ENCODE measurements at places on chromosomes 3 and 15.

GRCh38 chr3:128215800-128216495, 62.7 kb downstream of the EEFSEC start:
- DNase-seq = no peak

DNA sequence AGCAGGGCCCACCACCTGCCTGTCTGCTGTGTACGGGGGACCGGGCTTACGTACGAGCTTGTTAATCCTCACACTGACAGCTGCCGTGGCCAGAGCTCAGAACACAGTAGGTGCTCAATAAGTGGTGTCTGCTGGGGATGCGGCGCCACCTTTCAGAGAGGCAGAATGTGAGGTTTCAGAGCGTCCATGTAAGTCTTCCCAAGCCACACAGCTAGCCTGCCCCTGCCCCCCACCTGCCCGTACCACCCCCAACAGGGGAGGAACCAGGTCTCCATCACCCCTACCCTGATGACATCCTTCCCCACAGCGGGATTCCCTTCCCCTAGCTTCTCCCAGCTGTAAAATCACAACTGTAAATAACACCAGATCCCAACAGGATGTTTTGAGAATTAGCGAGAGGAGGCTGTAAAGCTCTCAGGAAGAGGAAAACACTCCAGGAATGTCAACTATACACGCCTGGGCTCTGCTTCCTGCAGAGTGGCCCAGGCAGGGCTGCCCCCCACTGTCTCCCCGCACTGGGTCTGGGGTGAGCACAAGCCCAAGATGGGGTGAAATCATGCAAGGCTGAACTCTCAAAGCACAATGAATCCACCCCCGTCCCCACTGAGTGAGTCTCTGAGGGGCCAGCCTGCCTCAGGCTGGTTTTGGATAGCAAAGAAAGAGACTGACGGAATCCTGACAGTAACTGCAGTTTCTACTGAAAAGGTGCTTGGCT, 250.1 kb upstream of the LYSMD4 start:
- no peak for DNase-seq

DNA sequence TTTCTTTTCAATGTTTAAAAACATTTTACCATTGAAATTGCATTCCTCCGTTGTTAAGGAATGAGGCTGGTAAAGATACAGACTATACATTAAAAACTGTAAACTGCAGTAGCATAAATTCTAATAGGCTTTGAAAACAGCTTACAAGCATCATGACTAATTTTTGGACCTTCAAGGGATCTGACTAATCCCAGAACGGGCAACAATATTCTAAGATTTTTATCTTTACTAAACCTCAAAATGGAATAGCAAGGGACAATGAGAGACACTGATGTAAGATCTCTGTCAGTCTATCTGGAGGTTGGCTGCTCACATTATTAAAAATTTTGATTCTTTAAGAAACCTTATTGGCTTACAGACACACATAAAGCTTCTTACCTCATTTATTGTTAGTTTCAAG, 74.7 kb downstream of the BTD start:
- DNase-seq = no peak

DNA sequence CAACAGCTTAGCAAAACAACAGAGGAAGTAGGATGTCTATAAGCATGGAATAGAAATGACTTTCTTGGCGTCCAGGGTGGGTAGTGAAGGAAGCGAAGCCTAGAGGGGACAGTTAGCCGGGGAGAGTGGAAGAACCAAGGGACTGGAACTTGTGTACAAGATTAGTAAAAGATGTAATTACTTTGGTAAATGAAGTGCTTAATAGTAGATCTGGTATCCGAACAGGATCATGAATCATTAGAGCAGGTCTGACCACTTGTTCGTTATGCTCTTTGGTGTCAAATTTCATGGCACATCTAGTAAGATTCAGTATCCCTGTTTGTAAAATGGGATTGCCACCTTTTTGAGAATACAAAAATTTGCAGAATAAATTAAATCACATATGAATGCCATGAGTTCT, 112.5 kb upstream of the MLF1 start:
- DNase-seq = no peak

- no peak for DNase-seq
Observed at GRCh38 chr3:187783098-187783497, 37.8 kb upstream of the BCL6 start.

DNA sequence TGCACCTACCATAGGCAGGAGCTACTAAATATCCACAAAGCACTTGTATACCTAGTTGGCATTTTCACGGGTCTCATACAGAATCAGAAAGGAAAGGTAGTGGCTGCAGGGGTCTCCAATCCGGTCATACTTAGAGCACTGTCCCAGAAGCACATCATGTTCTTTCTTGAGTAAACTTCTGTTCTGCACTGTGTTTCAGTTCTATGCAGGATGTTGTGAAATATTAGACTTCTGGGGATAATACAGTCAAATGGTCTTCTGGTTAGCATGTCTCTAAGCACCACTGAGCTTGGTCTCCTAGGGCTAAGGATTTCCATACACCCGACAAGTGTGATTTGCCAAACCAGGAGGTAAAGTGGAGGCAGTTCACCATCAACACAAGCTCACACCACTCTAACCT, 27.9 kb downstream of the MINDY4B start:
- no peak for DNase-seq

DNA sequence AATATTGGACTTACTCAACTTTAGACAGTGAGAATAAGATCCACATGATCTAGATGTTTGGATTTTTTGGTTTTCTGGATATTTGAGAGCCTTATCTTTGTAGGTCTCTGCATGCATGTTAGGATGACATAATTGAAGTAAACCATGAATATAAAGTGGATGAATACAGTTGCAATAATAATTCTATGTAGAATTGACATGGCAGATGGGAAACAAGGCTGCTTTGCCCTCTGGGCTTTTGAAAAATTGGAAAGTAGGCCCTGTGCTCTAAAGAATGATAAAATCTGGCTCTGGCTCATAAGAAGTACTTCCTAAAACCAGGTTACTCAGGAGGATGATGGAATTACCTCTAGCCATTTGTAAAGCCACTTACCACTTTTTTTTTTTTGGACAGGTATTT, 86.9 kb downstream of the ZNF609 start:
- no peak for DNase-seq

- DNase-seq = no peak
Observed at GRCh38 chr3:176075491-176075890, 1121.8 kb downstream of the TBL1XR1 start.

- DNase-seq = no peak
Observed at GRCh38 chr3:66665021-66665695, 164.3 kb upstream of the LRIG1 start.
